ENCODE measurements at places on chromosomes 2 and 18.

- no peak for DNase-seq
These were observed 28.9 kb downstream of the SERTAD2 start for GRCh38 chr2:64624862-64625261.

DNA sequence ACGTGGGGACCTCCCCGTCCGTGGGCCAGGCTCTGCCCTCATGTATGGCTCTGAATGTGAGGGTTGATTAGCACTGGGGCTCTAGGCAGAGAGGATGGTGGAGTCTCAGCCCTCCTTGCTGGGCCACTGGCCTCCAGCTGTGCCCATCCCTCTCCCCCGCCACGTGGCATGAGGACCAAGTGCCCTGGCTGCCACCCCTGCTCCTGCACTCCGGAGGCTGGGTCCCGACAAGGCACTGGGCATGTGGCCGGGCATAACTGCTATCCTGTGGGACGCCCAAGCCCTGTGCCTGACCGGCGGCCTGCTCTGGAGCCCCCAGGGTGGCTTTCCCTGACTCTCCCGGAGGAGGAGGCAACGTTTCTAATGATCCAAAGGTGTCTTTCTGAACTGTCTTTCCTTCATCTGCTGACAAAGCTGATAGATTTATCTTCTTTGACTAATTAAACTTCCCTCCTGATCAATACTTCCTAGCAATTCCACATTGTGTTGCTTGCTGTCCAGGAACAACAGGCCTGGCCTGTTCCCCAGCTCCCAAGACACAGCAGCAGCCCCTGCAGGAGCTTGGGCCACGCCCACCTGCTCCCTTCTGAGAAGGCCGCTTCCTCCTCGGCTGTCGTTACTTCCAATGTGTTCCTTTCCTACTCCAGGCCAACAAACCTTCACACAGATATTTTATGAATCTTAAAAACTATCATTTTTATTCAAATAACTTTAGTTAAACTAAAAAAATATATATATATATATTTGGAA lies 132.0 kb downstream of the SNTG2 start:
- no peak for DNase-seq

DNA sequence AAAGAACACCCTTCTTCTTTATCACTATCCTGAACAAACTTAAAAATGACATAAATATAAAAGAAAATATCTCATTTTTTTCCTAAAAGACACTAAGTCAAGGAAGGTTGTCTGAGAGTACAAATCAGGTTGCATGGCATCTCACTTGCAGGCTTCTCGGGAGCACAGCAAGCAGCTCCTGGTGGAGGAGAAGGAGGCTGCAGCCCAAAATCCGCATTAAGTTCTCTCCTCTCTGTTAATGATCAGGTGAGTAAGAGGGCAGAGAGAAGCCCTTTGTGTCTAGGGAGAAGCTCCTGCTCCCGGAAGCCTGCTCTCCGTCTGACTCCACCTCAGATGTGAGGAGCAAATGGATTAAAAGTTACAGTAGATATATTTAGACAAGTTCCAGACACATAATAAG lies 35.0 kb upstream of the DOK6 start:
- no peak for DNase-seq

GRCh38 chr2:27216416-27217137 lies 592 bp upstream of the CAD start:
- no peak for DNase-seq

- no peak for DNase-seq
These were observed 331.9 kb downstream of the PDE11A start for GRCh38 chr2:177740700-177741099.

DNA sequence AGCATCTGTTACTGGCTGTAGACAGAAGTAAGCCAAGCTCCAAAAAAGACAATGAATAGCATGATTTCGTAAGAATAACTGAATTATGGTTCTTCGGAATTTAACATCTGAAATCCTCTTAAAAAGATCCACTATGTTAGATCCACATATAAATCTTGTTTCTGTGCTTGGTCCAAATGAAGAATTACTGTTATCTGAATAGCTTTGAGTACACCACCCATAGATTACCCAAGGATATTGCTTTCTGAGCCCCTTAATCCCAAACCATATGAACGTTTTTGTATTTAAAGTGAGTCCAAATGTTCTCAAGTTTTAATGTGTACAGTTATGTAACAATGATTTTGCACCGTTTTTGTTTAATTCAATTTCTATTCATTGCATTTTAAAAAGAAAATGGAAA lies 124.9 kb downstream of the DSC3 start:
- no peak for DNase-seq

DNA sequence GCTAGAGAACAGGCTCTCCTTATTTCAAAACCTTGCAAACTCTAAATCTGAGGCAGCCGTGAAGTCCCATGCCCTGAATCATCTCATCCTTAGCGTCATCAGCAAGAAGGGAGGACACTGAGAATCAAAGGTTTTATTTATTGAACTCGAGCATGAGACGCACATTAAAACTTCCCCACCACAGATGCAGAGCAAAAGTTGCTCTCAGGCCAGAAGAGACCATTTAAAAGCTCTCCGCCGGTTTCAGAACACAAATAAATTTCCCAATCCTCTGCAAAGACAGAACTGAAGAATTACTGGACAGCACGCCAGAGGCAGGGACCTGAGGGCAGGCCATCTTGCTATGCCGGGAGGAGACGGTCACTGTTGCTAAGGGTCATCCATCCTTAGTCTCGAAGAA lies 1.3 kb downstream of the AMMECR1L start:
- DNase-seq: no peak

- no peak for DNase-seq
These were observed at the start of gene CCBE1 for GRCh38 chr18:59697236-59697932. Gene CCBE1, minus strand, starts transcription at chr18:59697423.

DNA sequence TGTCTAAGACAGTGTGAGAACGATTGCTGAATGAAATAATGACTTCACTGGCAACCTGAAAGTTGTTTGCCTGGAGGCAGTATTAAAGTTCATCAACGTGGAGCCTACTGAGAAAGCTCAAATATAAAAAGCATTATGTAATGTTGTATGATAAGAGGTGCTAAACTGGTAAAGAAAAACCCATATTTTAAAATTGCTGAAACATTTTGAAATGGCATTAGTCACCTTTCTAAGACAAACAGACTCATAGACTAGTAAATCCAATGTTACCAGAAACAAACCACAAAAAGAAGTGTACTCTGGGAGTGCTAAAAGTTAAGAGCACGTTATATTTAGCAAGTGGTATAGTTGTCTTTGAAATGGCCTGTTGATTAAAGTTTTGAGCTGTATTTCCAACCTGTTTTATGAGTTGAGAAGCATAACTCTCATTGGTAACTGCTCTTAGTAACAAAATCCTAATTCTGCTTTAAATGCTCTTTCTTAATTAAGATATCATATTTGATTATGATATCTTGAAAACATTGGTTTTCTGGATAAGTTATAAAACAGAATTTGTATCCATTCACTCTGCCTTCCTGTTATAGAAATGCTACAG lies 62.7 kb downstream of the CYP1B1 start:
- DNase-seq: no peak
